ENCODE measurements at places on chromosomes 7 and 10.

DNA sequence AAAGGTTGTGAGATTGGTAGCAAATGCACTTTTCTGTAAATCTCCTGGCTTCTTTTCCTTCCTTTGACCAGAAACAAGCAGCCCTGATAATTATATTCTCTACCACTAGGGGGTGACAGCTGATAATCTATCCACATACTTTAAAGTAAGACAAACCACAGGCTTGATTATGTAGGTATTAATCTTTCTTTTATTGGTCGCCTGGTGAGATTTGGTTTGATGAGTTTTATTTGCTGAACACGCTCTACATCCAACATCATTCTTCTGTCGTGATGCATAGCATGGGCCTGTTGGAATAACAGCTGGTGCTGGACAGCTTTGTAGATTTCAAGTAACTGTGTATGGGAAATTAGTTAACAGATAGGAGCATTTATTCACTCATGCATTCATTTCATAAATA lies 63.5 kb downstream of the ZNF365 start:
- no peak for DNase-seq

DNA sequence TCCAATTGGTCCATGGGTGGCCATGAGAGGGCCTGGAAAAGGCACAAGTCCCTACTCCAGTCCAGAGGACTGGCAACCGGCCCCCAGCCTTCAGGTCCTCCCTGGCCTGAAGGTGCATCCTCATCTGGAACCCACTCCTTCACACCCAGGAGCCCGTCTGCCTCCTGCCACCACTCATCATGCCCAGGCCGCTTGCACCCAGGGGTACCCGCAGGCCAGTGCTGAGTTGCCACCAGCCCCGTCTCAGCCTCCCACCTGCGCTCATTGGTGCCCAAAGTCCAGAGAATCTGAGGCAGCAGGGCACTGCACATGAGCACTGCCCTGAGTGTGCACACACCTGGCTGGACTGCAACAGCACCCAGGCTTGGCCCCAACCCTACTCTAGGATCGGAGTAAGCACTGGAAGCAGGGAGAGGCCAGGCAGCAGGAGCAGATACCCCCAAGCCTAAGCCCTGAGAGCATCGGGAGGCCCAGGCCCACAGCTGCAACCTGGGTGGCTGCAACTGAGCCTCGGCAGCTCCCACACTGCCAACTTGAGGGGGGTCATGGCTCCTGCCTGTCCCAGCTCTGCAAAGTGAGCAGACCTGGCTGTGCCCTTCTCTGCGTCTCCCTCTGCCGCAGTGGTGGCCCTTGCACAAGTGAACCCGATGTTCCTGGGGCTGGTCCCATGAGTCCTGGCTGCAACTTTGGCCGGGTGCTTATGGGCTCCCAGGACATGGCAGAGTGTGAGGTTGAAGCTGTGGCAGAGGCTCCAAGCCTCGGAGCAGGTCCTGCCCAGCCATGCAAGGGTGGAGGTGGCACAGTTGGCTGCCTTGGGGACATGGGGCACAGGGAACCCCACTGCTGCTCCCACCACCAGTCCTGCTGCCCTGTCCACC lies 44.3 kb downstream of the TCERG1L start:
- DNase-seq = no peak

DNA sequence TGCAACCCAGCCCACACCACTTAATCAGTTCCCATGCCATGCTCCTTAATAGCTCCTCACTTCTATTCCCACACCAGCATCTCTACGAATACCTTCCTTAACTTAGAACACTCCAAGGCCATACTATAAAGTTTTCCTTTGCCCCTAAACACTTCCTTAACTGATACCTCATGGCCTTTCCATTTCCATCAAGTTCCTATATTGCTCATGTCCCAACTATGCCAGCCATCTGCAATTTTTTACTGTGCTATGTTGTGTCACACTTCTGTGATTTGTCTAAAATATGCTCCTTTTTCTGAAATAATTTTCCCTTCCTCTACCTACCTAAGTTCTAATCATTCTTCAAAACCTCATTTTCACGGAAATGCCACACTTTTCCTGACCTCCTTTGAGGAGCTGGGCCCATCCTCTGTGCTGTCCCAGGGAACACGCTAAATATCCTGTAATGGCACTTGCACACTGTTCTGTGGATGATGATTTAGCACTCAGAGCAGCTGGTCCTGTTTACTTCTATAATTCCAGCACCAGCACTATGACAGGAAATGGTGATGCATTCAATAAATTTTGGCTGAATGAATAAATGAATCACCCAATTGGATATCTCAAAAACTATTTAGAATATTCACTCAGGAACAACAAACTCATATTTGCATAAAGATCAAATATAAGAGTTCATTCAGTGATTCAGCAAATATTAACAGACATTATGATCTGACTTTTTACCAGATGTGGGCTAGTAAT lies 266.5 kb upstream of the HGF start:
- DNase-seq = no peak

- DNase-seq = no peak
Observed at GRCh38 chr7:134996097-134996550, 9.8 kb downstream of the AGBL3 start.

GRCh38 chr10:11265484-11265883 lies 247.8 kb downstream of the CELF2 start:
- no peak for DNase-seq
